CD4-positive, alpha-beta T cell treated with Interleukin-1 beta for 1 hour (primary cell): ENCODE measurements at places on chromosomes 16 and 17.

- no peak for DNase-seq
Measured at GRCh38 chr16:11437069-11437468, 91.8 kb downstream of the RMI2 start.

GRCh38 chr16:56815721-56816120 is 49.3 kb upstream of the SLC12A3 start:
- DNase-seq: no peak

DNA sequence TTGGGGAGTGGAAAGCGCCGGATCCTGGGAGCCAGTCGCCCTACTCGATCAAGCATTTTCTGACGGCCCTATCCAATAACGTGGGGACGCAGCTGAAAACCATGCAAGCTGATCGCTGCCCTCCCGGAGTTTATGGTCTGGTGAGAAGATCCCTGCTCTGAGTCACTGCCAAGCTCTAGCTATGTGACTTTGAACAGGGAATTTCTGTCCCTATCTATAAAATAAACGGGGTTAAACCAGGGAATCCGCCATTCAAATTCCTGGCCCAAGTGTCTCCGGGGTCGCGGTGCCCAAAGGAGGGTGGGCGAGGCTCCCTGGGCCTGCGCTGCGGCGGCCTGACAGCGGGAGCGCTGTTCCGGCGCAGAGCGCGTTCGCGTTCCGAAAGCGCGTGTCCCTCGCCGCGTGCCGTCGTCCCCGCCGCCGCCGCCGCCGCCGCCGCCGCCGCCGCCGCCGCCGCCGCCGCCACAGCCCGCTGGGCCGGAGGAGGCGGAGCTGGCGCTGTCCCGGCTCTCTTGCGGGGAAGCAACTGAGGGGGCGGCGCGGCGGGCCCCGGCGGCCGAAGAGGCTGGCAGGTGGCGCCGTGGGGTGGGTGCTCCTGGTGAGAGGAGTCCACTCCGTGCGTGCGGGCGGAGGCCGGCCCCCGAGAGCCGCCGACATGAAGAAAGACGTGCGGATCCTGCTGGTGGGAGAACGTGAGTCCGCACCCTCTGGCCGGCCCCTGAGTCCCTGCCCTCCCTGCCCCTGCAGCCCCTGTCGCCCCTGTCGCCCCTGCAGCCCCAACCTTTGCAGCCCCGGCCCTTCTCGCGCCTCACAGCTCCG is at the start of gene RHOT1:
TSS of gene RHOT1 (plus strand) at position 465 of the 819 bp plus-strand sequence. CDS start at position 656, 191 bp downstream.
- peak; percentile 76 for DNase-seq

DNA sequence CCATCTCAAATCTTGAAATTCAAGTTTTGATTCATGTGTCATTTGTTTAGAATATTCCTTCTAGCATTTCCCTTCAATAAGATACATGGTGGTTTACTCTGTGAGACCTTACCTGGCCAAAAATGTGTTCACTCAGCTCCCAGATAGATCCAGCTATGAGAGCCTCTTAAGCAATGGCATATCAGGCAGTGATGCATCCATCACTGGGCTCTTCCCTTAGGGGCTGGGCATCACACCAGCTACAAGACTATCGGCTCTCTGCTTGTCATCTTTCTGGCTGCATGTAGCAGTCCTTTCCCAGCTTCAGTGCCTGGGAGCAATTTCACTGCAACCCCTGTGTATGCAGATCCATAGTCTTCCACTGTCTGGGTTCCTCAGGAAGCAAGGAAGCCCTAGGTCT is 40.6 kb downstream of the GOSR1 start:
- DNase-seq: no peak

DNA sequence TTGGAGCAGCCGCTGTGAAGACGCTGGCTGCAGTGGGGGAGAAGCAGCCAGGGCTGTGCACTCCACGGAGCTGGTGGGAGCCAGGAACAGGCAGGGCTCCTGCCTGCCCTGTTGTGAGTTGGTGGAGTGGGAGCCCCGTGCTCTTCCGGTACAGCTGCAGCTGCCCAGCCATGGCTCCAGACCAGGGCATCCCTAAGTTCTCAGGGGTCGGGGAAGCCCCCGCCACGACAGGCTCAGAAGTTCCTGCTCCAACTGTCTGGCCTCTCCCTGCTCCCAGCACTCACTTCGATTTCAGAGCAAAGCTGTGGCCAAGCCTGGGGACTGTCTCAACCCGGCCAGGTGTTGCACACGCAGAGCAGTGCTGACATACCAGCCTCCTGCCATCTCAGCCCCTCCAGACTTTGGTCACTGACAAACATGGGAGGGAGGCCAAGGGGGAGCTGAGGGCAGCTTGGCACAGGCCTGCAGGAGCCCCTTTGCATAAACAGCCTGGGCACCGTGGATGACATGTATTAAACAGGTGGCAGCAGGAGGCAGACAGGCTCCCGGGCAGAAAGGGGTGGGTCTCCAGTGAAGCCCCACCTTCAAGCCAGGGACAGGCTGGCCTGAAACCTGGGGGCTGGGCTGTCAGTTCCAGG is 13.9 kb upstream of the KDM8 start:
- DNase-seq: no peak
